ENCODE measurements at places on chromosomes 4 and X. TPM values are rescaled to one million over a fixed set of nuclear protein-coding genes. Genes with fewer than 3 reads are reported as not detected.

The MAGEA1 gene
- total RNA-seq: not detected

The ARHGAP36 gene
- total RNA-seq: not detected

- DNase-seq: no peak
These were observed 83.6 kb upstream of the LNX1 start for GRCh38 chr4:53674903-53675302.

The SERTM2 gene
- total RNA-seq: not detected

The GSX2 gene
- total RNA-seq: not detected

Data from naive thymus-derived CD8-positive, alpha-beta T cell (primary cell).